Spinal cord (tissue), 10 donors: ENCODE measurements at places on chromosomes 6 and 20. TPM values are rescaled to one million over a fixed set of nuclear protein-coding genes. Genes with fewer than 3 reads are reported as not detected.

Gene BPIFB1
- total RNA-seq, result not detected

Gene CASS4
- 1.5 TPM for total RNA-seq

Gene NR2E1
- not detected for total RNA-seq

Gene HLA-DMB
- 22.3 TPM for total RNA-seq

Gene TPD52L1
- 55.1 TPM for total RNA-seq

Gene SLC26A8
- total RNA-seq, result 0.77 TPM

Gene PBOV1
- not detected for total RNA-seq

Gene AGPAT1
- 24.0 TPM for total RNA-seq

- no peak for DNase-seq
These were observed 545 bp downstream of the ACTR5 start for GRCh38 chr20:38748861-38749149.

GRCh38 chr20:931401-931800 is 15.3 kb upstream of the ANGPT4 start:
- no peak for DNase-seq

GRCh38 chr6:159213405-159213804 is 44.2 kb downstream of the FNDC1 start:
- no peak for DNase-seq

DNA sequence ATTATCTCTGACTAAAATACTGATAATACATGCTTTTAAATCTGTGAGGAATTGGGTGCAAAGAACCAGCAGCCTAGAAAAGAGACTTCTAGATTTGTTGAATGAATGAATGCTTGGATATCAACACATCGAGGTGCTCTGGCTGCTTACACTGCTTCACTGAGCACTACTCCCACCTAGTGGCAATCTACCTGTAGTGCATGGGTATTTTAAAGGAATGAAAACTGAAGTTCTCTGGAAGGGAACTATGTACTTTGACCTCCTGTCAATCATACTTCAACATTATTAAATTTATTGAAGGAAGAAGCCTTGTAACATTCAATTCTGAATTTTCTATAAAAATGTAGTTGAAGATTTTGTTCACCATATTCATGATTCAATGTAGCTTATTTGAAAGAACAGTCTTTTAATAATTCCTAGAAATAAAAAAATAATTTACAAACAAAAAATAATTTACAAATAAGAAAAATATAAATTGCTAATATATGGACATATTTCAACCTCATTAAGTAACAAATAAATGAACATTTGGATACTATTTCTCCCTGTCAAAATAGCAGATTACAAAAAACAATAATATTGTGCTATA is 111.2 kb upstream of the MMS22L start:
- peak; percentile 42 for DNase-seq

DNA sequence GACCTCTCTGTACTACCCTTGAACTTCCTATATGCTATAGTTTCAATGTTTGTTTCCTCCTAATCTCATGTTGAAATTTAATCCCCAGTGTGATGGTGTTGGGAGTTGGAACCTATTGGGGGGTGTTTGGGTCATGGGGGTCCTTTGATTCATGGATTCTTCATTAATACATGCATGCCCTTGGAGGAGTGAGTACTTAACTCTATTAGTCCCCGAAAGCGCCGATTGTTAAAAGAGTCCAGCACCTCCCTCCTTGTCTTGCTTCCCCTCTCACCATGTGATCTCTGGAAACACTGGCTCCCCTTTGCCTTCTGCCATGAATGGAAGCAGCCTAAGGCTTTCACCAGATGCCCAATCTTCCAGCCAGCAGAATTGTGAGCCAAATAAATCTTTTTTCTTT is 31.7 kb downstream of the NCR2 start:
- no peak for DNase-seq

- DNase-seq, result no peak
These were observed 495.4 kb upstream of the SOX4 start for GRCh38 chr6:21098134-21098533.

- DNase-seq, result peak; percentile 26
These were observed 434.5 kb downstream of the HDGFL1 start for GRCh38 chr6:23003671-23004467.

DNA sequence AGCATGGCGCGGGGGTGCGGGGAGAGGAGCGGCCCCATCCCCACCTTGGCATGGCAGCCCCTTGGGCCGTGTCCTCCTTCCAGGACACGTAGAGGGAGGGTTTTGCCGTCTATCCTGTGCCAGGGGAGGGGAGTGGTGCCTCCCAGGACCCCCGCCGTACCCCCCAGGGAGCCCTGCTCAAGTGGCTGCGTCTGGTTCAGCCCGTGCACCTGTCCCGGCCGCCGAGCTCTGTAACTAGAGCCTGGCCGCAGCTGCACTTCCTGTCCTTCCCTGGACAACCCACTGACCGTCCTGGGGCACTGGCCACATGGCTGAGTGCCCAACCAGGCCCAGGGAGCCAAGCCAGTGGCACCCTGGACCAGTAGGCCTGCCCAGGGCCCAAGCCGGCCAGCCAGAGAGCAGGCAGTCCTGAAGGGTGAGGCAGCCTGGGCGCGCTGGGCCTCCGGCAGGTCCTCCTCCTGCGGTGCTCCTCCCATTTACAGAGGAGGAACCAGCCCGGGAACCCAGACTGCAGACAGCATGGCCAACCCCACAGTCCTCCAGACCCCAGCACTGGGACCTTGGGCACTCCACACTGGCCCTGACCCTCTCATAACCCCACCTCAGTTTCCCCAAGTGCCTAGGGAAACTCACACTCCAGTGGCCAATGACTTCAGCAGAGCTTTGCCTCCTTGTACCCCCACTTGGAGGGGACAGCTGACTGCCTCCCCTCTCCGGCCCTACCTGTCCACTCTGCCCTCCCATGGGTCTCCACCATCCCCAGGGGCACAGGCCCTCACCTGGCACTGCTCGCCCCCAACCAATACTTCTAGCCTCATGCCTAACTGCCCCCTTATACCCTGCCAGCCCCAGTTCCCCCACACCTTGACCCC is 8.7 kb downstream of the LAMA5 start:
- DNase-seq, result no peak

- no peak for DNase-seq
These were observed 74.3 kb downstream of the RIPOR3 start for GRCh38 chr20:50617022-50617421.

DNA sequence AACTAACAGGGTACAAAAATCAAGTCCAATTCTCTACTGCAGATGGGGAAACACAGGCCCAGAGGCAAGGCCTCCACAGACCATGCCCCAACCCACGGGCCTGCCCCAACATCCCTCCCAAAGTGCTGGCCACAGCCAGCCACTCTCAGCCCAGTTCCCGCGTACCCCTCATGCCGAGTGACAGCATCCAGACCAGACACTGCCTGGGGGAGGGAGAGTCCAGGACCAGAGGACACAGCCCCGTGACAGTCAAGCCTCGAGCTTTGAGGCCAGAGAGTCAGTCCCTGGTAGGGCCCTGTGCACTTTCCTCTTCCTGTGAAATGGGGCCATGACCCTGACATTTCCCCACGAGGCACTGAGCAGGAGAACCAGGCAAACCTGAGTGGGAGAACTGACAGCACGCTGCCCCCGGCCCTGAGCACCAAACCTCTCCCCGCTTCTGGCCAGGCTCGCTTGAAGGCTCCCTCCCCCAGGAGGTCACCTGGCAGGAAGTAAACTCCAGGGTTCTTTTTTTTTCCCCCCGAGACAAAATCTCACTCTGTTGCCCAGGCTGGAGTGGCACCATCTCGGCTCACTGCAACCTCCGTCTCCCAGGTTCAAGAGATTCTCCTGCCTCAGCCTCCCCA is 4.9 kb downstream of the MYL9 start:
- no peak for DNase-seq

DNA sequence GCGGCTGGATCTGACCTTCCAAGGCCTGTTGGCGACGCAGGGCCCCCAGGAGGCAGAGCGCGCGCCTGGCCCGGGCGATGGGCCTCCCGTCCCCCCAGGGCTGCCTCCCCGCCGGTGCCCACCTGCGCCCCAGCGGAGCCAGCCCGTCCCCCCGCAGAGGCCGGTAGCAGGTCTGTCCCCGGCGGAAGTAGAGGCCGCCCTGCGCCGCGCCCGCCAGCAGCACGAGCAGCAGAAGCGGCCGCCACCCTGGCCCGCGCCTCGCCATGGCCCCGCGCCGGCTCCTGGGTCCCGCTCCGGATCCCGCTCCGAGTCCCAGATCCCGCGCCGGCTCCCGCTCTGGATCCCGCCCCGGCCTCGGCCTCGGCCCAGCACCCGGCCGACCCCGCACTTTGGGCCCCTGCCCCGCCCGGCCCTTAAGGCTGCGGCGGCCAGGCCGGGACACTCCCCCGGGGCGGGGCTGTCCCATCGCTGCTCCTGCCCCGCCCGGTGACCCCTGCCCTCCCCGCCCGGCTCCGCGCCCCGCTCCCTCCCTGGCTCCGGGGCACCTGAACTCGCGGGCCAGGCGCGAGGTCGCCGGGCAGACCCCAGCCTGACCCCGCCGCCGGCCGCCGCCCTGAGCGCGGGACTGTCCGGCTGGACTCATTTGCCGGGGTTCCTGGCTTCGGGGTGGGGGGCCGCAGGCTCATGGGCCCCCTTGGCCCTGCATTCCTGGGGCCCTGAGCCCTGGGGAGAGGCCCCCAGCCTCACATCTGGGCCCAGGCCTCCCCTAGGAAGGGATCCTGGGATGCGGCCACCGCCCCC is at the start of gene CTSZ:
Gene CTSZ (minus strand): TSS at position 391 of the 801 bp plus-strand sequence. CDS start 126 bp downstream, at position 265.
- peak; percentile 39 for DNase-seq

DNA sequence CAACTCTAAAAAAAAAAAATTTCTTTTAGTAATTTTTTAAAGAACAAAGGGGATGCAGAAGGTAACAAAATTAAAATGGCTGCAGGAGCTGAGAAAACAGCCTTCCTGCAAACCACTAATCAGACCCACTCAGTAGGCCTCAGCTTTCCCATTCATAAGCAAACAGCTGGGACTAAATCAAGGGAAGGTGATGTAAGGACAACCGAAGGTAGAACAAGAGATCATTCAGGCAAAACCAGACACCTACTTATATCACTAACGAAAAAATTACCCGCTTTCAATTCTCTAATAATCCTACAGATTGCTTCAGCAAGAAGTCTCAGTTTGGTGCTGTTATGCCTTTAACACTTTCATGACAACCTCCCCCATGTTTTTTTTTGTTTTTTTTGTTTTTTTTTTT is 124.0 kb downstream of the ZMYND8 start:
- no peak for DNase-seq

GRCh38 chr6:14743474-14744211 is 502.2 kb upstream of the JARID2 start:
- no peak for DNase-seq

DNA sequence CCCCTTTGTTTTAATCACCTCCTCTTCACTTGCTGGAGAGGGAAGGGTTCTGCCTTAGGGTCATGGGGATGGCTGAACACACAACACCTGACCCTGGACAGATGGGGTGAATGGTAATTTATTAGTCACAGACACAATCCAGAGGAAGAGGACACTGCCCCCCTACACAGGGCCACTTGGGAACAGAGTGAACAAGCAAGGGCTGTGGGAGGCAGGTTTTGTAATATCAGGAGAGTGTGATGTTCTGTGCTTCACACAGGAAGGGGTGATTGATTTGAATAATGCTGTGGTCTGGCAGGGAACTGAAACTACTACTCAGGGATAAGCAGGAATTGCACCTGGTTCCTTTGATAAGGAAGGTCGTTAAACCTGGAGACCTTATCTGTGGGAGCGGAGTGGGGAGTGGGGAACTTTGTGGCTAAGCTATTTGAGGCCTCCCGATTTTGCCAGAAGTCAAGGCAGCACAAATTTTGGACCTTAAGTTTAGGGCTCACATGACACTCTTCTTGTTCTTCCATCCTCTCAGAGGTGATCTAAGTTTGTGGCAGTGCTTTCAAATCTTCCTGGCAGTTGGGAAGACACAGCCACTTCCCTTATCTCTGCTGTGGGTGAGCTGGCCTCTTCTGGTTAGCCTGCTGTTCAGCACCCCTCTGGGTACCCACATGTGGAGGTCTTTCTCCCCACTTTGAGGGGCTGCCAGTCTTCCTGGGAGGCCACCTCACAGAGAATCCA is 77.8 kb downstream of the CD164 start:
- DNase-seq, result no peak

DNA sequence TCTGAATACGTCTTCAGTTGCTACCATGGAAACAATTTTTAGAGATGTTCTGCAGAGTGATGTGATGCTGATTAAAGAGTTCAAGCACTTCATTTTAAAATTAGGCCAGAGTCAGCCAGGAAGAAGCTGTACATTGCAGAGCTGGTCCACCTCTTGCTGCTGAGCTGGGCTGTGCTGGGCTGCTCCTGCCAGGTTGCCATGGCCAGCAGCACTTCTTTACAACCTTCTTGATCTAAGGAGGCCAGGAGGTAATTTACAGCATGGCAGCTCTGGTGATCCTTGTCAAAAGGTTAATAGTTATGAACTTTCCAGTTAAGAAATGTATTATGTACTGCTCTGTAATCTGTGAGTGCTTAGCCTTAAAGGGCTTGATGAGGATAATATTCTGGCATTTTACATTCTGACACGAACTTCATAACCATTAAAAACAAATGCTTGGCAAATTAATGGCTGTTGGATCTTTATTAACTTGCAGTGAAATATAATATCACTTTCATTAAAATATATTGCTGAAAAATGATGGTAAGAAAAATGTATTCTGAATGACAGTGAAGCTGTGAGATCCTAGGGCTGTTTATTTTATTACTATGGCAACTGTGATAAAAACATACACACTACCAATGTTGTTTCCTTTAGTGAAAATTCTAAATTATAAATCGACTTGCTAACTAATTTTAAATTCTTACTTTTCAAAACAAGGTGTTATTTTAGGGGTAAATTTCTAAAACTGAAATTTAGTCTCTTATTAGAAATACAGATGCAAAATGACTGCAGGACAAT is 259.7 kb downstream of the RFPL4B start:
- no peak for DNase-seq

GRCh38 chr20:45892049-45892825 is 1.1 kb downstream of the CTSA start:
- no peak for DNase-seq

DNA sequence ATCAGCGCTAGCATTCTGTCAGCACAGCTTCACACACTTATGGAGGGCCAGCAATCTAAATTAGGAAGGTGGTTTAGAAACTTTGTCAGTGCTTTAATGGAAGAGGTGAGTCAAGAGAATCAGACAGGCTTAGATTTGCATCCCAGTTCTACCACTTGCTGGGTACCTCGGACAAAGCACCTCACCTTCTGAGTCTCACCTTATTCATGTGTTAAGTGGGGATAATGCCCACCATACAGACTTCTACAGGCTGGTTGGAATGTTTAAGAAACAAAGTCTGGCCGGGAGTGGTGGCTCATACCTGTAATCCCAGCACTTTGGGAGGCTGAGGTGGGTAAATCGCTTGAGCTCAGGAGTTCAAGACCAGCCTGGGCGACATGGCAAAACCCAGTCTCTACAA is 12.2 kb upstream of the STK35 start:
- no peak for DNase-seq

- no peak for DNase-seq
These were observed 41.0 kb downstream of the GNAS start for GRCh38 chr20:58893355-58894120.

- DNase-seq, result no peak
These were observed 33.2 kb upstream of the PAQR8 start for GRCh38 chr6:52328729-52329128.

DNA sequence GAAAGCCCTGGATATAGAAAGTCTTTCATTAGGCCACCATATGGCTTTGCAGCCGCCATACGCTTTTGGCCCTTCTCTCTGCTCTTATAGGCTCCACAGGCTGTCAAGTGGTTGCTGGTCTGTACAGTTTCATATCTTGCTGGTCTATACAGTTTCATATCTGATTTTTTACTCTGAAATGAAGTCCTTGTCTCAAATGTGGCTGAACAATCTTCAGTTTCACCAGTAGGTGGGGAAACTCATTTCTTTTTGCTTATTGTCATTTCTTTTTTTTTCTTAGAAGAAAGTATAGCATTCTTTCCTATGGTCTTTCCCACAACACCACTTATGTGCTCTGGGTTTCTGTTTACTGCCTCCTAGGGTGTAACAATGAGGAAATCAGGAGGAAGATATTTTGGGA is 771.4 kb upstream of the MMS22L start:
- no peak for DNase-seq

- no peak for DNase-seq
These were observed 4.4 kb downstream of the SLC13A3 start for GRCh38 chr20:46646659-46647380.
